ENCODE measurements at places on chromosomes 7 and 10. TPM values are rescaled to one million over a fixed set of nuclear protein-coding genes. Genes with fewer than 3 reads are reported as not detected.
A peak's percentile ranks its signal among the peaks of the same experiment; 100 is the strongest.

DNA sequence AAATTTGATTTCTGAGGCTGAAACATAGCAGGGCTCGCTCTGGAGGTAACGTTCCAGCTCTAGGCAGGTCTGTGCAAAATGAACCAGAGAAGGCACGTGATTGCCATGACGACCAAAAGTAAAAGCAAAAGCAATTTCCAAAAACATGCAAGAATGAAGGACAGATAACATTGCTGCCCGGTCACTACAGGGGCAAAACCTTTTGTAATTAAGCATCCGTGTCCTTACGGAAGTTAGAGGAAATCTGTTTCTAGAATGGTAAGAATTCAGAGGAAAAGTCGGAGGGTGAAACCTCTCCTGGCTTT lies 2.9 kb downstream of the KLF6 start:
- peaks cover 64% of the 10 kb centered on the region for H3K36me3 ChIP-seq
- no peak for DNase-seq
- H3K27ac ChIP-seq: peak overlapping the region; percentile 100
- peaks cover 34% of the 10 kb centered on the region for H3K4me1 ChIP-seq
- no peaks in the 10 kb centered on the region for H3K27me3 ChIP-seq
- peak overlapping the region; percentile 98 for H3K4me3 ChIP-seq

DNA sequence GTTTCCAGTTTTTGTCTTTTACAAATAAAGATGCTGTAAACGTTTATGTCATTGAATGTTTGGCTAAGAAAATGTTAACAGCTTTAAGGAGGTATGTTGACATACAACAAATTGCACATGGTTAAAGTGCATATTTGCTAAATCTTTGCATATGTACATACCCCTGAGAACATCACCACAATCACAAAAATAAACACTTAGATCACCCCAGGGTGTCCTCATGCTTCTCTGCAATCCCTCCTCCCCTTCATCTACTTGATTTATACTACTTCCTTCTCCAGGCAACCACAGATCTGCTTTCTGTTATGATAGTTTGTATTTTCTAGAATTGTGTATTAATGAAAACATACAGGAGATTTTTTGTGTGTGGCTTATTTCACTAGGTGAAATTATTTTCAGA lies 209.5 kb downstream of the GLRX3 start:
- no peaks in the 10 kb centered on the region for H3K36me3 ChIP-seq
- H3K4me3 ChIP-seq: no peak overlapping the region

DNA sequence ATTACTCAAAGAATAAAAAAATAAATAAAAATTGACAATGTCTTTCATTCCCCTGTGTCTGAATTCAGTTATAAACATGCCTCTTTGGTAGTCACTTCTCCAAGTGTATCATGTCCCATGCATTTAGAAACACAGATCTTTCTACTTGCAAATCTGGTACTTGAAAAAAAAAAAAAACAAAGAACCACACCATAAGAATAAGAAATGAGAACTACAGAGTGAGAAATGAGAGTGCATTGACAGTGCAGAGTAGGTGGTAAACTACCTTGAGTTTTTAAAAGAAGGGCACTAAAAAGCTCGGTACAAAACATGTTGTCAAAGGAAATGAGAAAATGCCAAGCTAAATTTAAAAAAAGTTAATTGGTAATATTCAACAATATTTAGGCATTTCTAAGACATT lies 123.0 kb downstream of the GPR85 start:
- H3K4me3 ChIP-seq: no peak overlapping the region
- H3K4me1 ChIP-seq: peaks cover 20% of the 10 kb centered on the region
- H3K27ac ChIP-seq: no peak overlapping the region
- no peaks in the 10 kb centered on the region for H3K36me3 ChIP-seq
- H3K27me3 ChIP-seq: no peaks in the 10 kb centered on the region
- no peak for DNase-seq

- H3K27ac ChIP-seq: no peak overlapping the region
- H3K27me3 ChIP-seq: no peaks in the 10 kb centered on the region
- no peak overlapping the region for H3K4me3 ChIP-seq
- peak; percentile 40 for DNase-seq
Observed at GRCh38 chr7:84536271-84536870, 341.8 kb upstream of the SEMA3A start.

GRCh38 chr10:83849150-83849549 lies 290.2 kb upstream of the GHITM start:
- no peak overlapping the region for H3K27ac ChIP-seq
- no peak for DNase-seq
- H3K4me1 ChIP-seq: no peaks in the 10 kb centered on the region
- H3K36me3 ChIP-seq: no peaks in the 10 kb centered on the region
- no peaks in the 10 kb centered on the region for H3K27me3 ChIP-seq
- H3K4me3 ChIP-seq: no peak overlapping the region

GRCh38 chr10:69323622-69324021 lies 45.3 kb downstream of the HK1 start:
- no peak for DNase-seq
- H3K27ac ChIP-seq: no peak overlapping the region
- no peaks in the 10 kb centered on the region for H3K27me3 ChIP-seq
- peaks cover 23% of the 10 kb centered on the region for H3K4me1 ChIP-seq
- no peak overlapping the region for H3K4me3 ChIP-seq
- H3K36me3 ChIP-seq: no peaks in the 10 kb centered on the region

GRCh38 chr7:87213252-87213651 lies 6.3 kb downstream of the TMEM243 start:
- H3K36me3 ChIP-seq: no peaks in the 10 kb centered on the region
- peaks cover 40% of the 10 kb centered on the region for H3K4me1 ChIP-seq
- no peak overlapping the region for H3K4me3 ChIP-seq
- no peaks in the 10 kb centered on the region for H3K27me3 ChIP-seq
- DNase-seq: no peak
- H3K27ac ChIP-seq: no peak overlapping the region

GRCh38 chr7:37833107-37833817 lies 15.1 kb upstream of the NME8 start:
- no peaks in the 10 kb centered on the region for H3K27me3 ChIP-seq
- DNase-seq: peak; percentile 71
- no peaks in the 10 kb centered on the region for H3K36me3 ChIP-seq
- H3K4me3 ChIP-seq: peak overlapping the region; percentile 64
- no peaks in the 10 kb centered on the region for H3K4me1 ChIP-seq
- H3K27ac ChIP-seq: no peak overlapping the region

GRCh38 chr10:11262494-11263345 lies 245.0 kb downstream of the CELF2 start:
- DNase-seq: no peak
- H3K36me3 ChIP-seq: no peaks in the 10 kb centered on the region
- H3K27me3 ChIP-seq: no peaks in the 10 kb centered on the region
- H3K27ac ChIP-seq: no peak overlapping the region
- H3K4me3 ChIP-seq: no peak overlapping the region

DNA sequence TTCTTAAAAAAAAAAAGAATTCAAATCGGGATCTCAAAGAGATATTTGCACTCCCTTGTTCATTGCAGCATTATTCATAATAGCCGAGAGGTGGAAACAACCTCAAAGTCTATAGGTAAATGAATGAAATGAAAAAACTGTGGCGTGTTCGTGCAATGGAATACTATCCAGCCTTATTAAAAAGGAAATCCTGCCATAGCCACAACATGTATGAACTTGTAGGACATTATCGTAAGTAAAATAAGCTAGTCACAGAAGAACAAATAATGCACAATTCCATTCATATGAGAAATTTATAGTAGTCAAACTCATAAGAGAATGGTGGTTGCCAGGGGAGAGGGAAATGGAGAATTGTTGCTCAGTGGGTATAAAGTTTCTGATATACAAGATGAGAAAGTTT lies 37.9 kb downstream of the GRK5 start:
- H3K27me3 ChIP-seq: no peaks in the 10 kb centered on the region
- H3K36me3 ChIP-seq: no peaks in the 10 kb centered on the region
- DNase-seq: no peak
- no peak overlapping the region for H3K4me3 ChIP-seq
- H3K4me1 ChIP-seq: peaks cover 21% of the 10 kb centered on the region
- H3K27ac ChIP-seq: no peak overlapping the region

DNA sequence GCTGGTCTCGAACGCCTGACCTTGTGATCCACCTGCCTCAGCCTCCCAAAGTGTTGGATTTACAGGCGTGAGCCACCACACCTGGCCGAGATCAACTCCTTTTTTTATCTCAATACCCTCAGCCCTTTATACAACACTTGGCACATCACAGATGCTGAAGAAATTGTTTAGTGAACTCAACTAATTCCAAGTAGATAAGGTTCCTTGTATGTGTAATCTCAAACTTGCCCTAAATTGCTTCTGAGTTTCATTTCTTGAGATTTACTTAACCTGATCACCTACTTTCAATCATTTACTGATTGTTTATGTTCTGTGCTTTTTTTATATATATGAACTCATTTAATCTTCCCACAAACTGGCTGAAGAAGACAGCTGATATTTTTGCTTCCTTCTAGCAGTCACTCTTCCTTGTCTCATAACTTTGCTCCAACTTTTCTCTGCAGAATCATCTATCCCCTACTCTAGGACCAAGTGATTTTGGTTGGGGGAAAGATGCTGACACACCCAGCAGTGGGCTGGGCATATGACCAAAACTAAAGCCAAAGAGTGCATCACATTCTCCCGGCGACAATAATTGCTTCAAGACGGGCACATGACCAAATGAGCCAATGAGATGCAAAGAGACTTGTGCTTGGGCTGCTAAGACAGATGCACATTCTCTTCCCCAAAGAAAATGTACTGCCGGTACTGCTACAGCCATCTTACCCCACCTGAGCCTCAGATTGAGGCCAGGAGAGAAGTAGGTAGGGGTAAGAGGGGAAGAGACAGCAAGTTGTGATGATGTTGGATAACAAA lies 40.3 kb upstream of the ARID5B start:
- peaks cover 6% of the 10 kb centered on the region for H3K4me1 ChIP-seq
- H3K27ac ChIP-seq: no peak overlapping the region
- no peaks in the 10 kb centered on the region for H3K36me3 ChIP-seq
- DNase-seq: no peak

- H3K36me3 ChIP-seq: no peaks in the 10 kb centered on the region
- no peak overlapping the region for H3K4me3 ChIP-seq
- peak; percentile 64 for DNase-seq
- H3K27me3 ChIP-seq: no peaks in the 10 kb centered on the region
- no peak overlapping the region for H3K27ac ChIP-seq
Observed at GRCh38 chr10:31197886-31198285, 121.1 kb upstream of the ZEB1 start.

GRCh38 chr10:116691635-116692034 lies 50.7 kb downstream of the HSPA12A start:
- H3K4me1 ChIP-seq: peaks cover 17% of the 10 kb centered on the region
- no peak overlapping the region for H3K4me3 ChIP-seq
- H3K27ac ChIP-seq: no peak overlapping the region
- H3K36me3 ChIP-seq: no peaks in the 10 kb centered on the region
- no peak for DNase-seq

GRCh38 chr7:68929781-68930261 lies 668.5 kb upstream of the AUTS2 start:
- H3K27ac ChIP-seq: no peak overlapping the region
- H3K36me3 ChIP-seq: no peaks in the 10 kb centered on the region
- H3K4me1 ChIP-seq: no peaks in the 10 kb centered on the region

GRCh38 chr10:84613336-84614021 lies 285.1 kb downstream of the CCSER2 start:
- peak; percentile 18 for DNase-seq
- no peak overlapping the region for H3K27ac ChIP-seq
- H3K36me3 ChIP-seq: no peaks in the 10 kb centered on the region
- no peak overlapping the region for H3K4me3 ChIP-seq
- H3K27me3 ChIP-seq: no peaks in the 10 kb centered on the region

- H3K4me1 ChIP-seq: no peaks in the 10 kb centered on the region
- H3K27me3 ChIP-seq: peaks cover 62% of the 10 kb centered on the region
- peak; percentile 61 for DNase-seq
- H3K4me3 ChIP-seq: no peak overlapping the region
- H3K27ac ChIP-seq: no peak overlapping the region
Observed at GRCh38 chr7:29113384-29114102, 32.8 kb downstream of the CPVL start.

DNA sequence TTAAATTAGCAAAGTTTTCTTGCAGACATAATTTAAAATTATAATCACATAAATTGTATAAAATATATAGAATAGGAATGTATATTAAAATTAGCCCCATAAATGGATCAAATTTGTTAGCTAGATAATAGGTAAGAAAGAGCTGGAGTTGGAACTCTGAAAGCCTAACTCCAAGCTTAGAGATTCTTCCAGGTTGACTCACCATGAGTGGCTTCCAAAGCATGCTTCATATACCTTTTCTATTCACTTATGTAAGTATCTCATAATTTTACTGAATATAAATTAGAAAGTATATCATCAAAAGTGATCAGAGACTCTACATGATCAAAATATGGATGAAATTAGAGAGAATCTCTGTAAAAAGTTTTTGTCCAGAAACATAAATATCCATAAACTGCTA lies 320.7 kb upstream of the MAGI2 start:
- no peaks in the 10 kb centered on the region for H3K36me3 ChIP-seq
- peak; percentile 44 for DNase-seq
- H3K27ac ChIP-seq: no peak overlapping the region
- no peak overlapping the region for H3K4me3 ChIP-seq
- H3K27me3 ChIP-seq: no peaks in the 10 kb centered on the region

DNA sequence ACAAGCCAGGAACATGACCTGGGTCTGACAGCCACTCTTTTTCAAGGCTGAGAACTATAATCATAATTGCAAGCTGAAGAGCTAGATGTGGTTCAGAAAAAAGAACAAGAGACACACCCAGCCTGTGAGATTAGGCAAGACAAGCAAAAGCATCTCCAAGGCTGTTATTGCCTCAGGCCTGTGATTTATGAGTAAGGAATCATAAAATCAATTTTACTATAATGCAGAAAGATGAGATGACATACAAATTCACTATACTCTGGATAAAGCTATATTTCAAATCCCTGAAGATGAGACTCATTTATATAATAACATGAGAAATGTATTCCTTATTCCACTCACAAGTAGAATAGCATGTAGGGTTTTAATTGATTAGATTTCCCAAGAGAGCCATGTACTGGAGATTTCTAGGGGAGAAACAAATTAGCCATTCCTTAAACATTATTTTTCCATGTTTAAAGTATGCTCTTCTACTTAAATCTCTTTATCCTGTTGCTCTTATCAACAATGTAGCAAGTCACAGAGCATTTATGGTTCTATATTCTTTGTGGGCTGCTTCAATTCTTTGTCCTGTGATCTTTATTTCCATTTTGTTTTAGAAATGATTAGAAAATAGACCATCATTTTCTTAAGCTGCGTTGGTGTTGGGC lies 47.4 kb downstream of the FHIP2A start:
- no peaks in the 10 kb centered on the region for H3K27me3 ChIP-seq
- peak overlapping the region; percentile 88 for H3K27ac ChIP-seq
- peaks cover 21% of the 10 kb centered on the region for H3K36me3 ChIP-seq
- peak; percentile 70 for DNase-seq

GRCh38 chr10:3452173-3452626 lies 279.6 kb upstream of the PITRM1 start:
- DNase-seq: peak; percentile 90
- H3K4me1 ChIP-seq: peaks cover 26% of the 10 kb centered on the region
- H3K27me3 ChIP-seq: no peaks in the 10 kb centered on the region
- peak overlapping the region; percentile 63 for H3K4me3 ChIP-seq

GRCh38 chr10:121245754-121246153 lies 352.5 kb downstream of the FGFR2 start:
- H3K36me3 ChIP-seq: no peaks in the 10 kb centered on the region
- DNase-seq: no peak
- H3K4me3 ChIP-seq: no peak overlapping the region
- no peak overlapping the region for H3K27ac ChIP-seq
- no peaks in the 10 kb centered on the region for H3K27me3 ChIP-seq
- H3K4me1 ChIP-seq: no peaks in the 10 kb centered on the region

The CPA4 gene
- total RNA-seq: 16.7 TPM

The MCMBP gene
- total RNA-seq: 53.7 TPM

The OR2A7 gene
- total RNA-seq: not detected

The CHST3 gene
- total RNA-seq: 43.3 TPM

The UPK3B gene
- 0.11 TPM for total RNA-seq

The YAE1 gene
- total RNA-seq: 21.8 TPM

The LIPM gene
- total RNA-seq: not detected

The ZRANB1 gene
- 36.5 TPM for total RNA-seq

The NKX2-3 gene
- not detected for total RNA-seq

The IRF5 gene
- total RNA-seq: under 0.01 TPM

The INSYN2A gene
- 0.43 TPM for total RNA-seq

The PON3 gene
- total RNA-seq: not detected

Measured in GM23248 (cell line).